ENCODE measurements at places on chromosomes 1 and 21. TPM values are rescaled to one million over a fixed set of nuclear protein-coding genes. Genes with fewer than 3 reads are reported as not detected.

- no peak for DNase-seq
Observed at GRCh38 chr21:16071092-16071491, 341.3 kb downstream of the USP25 start.

- no peak for DNase-seq
Observed at GRCh38 chr1:43442756-43443155, 11.0 kb downstream of the HYI start.

GRCh38 chr1:186194107-186194756, 180.8 kb downstream of the TPR start:
- no peak for DNase-seq

DNA sequence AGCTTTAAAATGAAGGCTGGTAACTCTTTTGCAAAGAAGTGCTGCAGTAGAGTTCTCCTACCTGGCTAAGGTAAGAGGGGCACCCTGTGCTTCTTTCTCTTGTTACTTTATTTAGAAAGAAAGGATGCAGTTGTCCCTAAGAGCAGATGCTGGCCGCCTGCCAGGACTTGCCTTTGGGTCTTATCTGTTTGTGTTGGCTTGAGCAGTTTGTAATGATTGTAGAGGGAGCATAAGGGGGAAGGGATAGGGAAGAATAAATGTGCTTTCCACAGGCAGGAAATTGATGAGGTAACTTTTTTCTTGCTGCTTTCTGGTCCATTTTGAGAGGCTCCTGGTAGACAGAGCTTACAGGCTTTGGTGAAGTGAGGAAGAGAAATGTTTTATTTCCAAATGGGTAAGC, 229.6 kb downstream of the HHAT start:
- DNase-seq = no peak

DNA sequence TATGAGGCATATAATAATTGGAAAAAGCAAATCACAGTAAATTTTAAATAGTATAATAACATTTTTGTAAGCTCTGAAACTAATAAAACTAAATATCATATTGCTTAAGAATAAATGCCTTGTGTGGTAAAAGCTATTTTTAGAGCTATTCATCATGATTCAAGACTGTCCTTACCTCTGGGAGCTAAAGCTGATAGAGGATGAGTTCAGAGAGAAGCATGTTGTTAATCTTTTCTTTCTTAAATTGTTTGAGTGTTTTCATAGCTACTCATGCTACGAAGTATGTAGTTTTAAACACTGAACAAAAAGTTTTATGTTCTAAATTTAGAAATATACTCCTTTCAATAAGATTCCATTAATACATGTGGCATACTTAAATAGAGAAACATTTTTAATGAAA, 30.5 kb downstream of the IFI16 start:
- no peak for DNase-seq

DNA sequence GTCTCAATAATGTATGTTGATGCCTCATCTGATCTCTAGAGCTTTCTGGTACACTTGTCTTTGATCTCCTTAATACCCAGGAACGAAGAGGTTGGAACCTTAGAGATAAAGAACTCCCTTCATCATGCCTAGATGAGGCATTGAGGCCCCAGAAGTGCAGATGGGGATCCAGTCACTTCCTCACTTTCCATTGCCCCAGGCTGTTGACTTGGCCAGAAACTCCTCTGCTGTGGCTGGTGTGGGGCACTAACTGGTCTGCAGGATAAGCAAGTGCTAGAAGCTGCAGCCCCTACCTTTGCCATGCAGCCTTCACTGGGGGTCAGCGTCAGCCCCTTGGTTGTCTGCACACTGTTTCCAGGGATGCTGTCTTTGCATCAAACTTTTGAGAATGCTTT, 49.9 kb downstream of the STUM start:
- no peak for DNase-seq

DNA sequence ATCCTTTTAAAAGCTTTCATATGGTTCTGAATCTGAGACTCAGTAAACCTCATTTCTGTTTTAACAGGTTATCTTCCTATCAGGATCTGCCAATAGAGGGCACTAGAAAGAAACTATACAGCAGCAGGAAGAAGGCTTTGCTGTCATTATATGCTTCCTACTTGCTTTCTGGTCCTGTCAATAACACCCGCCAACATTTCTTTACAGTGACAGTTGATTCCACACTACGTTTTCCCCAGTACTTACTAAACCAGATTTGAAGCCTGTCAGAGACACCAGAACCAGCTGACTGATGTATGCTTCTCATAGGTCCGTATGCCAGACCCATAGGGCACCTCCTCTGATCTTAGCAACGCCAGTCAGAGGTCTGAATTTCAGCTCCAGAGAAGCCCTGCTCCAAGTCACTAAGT, 341.0 kb upstream of the NEGR1 start:
- DNase-seq = no peak

GRCh38 chr1:204041803-204042505, 31.0 kb upstream of the SOX13 start:
- no peak for DNase-seq

GRCh38 chr1:114352797-114353196, 158.2 kb downstream of the TRIM33 start:
- DNase-seq = no peak

DNA sequence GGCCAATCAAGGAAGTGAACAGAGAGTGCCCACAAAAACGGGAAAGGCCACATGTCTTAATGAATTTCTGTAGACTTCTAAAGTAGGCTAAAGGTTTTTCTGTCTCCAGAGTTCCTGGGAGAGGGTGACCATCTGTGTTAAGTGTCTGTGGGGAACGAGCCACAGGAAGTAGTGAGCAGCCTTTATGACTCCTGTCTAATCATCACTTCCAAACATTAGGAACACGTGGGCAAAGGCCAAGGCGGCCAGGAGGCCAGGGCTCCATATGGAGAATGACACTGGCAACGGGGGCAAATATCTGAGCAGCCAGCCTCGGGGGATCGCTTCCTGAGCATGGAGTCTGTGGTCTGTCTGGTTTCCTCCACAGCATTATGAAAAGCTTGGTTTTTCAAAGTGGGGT, 7.1 kb downstream of the FAM89A start:
- no peak for DNase-seq

Gene WNT3A
- total RNA-seq = not detected

Gene OR2G6
- total RNA-seq = not detected

Gene HNRNPU
- 589 TPM for total RNA-seq

Gene BTBD8
- total RNA-seq = 2.4 TPM

Gene MRPS6
- 120 TPM for total RNA-seq

Gene GPR137B
- total RNA-seq = 6.8 TPM

Gene ZNF593OS
- total RNA-seq = not detected

All from activated T-helper 2 cell treated with anti-CD3 and anti-CD28 coated beads, Interferon-gamma antibody, Interleukin-2, Interleukin-4, amounts not matched to agents 10 μg/mL and 5 μg/mL and 100 μg/mL, durations not matched to agents 14 hours and 24 hours and 36 hours (primary cell).